ENCODE measurements at places on chromosomes 3 and 15. TPM values are rescaled to one million over a fixed set of nuclear protein-coding genes. Genes with fewer than 3 reads are reported as not detected.

Gene SERPINI2
- 0.74 TPM for total RNA-seq

DNA sequence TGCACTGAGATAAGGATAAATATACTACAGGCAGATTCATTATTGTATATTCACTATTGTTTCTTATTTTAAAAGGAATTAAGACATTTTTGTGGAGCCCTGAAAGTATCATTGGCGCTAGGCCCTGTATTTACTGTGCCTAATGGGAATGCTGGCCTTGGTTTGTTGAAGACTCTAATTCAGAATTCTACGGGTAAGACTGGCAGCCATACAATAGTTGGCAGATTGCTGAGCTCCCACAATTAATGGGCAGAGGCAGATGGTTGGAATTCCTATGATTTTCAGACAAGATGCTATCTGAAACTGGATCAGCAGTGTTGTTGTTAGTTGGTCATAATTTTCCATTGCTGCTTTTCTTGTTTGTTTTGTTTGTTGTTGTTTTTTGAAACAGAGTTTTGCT is 14.7 kb downstream of the PGBD4 start:
- DNase-seq, result no peak

DNA sequence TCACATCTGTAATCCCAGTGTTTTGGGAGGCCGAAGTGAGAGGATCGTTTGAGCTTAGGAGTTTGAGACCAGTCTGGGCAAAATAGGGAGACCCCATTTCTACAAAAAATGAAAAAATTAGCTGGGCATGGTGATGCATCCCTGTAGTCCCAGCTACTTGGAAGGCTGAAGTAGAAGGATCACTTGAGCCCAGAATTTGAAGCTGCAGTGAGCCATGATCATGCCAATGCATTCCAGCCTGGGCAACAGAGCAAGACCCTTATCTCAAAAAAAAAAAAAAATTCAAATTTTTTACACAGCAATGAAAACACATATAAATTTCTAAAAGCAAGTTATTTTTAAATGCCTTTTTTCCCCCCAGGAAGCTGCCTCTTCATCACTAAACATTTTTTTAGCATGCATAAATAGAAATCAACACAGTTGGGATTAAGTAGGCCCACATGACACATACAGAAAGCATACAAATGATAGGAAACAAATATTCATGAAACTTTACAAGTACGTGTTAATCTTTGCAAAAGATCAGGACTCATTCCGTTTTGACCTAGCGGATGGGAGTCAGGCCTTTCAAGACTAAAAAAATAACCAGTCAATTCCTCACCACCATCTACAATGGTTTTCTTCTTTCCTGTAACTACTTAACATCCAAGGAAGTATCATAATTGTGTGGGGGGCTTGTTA is 45.6 kb upstream of the IGDCC4 start:
- DNase-seq, result no peak

Gene LMAN1L
- total RNA-seq, result 1.4 TPM

Gene TGM4
- total RNA-seq, result not detected

DNA sequence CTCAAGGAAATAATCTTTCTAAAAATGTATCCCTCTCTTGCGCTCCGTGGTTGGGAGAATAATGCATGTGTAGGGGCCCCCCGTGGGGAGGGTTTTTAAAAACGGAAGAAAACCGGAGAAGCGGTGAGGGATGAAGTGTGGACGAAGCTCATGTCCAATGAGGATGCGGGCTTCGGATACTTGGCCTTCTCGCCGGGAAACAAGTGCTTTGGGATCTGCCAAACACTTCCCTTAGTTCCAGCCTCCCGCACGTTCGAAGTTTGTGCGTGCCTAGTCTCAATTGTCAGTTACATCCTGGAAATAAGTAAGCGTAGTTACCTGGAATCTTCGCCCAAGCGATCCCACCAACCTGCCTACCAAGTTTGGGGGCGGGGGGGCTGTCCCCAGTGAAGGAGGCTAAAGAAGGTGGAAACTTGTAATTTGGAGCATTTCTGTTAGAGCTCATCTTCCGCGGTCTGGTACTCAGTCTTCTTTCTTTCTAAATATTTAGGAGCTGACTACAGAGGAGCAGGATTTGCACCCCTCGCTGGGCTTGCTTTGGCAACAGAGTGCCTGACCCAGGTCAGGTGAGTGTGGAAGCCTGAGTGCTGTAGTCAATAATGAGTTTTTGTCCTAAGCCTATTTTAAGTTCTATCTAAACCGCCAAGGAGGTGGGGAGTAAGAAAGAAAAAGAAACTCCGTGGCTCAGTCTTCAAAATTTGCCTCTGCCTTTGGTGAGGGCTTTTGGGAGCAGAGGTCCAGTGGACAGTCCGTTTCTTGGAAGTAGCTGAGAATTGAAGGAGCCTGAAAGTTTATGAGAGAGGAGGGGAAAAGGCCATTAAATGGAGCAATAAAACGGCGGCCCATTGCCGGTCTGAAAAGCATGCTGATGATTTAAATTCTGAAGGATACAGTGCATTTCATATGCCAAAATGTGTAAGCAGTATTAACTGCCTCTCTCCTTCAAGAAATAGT is 1.1 kb downstream of the ITPR1 start:
- no peak for DNase-seq

GRCh38 chr3:17626395-17626794 is 116.0 kb downstream of the TBC1D5 start:
- DNase-seq, result no peak

Gene DUOXA2
- not detected for total RNA-seq

- DNase-seq, result no peak
Observed at GRCh38 chr3:98008855-98009254, 26.3 kb downstream of the GABRR3 start.

Gene ANKRD34C
- total RNA-seq, result not detected

Gene PARP15
- 70.0 TPM for total RNA-seq

Gene SHC4
- not detected for total RNA-seq

- DNase-seq, result no peak
Observed at GRCh38 chr3:149657321-149657925, 402 bp downstream of the WWTR1 start.

GRCh38 chr3:55771503-55771902 is 284.4 kb upstream of the WNT5A start:
- no peak for DNase-seq

GRCh38 chr3:81277853-81278252 is 483.6 kb downstream of the GBE1 start:
- no peak for DNase-seq

DNA sequence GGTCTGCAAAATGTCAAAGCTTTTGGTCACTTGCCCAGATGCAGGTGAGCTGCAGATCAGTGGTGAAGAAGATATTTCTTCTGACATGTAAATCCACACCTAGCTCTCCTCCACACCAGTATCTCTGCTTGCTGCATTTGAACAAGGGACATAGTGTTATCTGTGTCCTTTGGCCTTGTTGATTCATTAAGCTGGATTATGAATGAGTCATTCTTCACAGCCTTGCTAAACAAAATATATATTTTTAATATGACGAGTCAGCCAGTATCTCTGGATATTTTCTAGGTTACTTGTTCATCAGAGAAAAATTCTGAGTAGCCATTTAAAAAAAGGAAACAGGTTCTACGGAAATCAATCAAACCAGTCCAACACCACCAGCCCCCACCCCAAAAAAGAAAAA is 190.6 kb upstream of the ADAMTS9 start:
- no peak for DNase-seq

DNA sequence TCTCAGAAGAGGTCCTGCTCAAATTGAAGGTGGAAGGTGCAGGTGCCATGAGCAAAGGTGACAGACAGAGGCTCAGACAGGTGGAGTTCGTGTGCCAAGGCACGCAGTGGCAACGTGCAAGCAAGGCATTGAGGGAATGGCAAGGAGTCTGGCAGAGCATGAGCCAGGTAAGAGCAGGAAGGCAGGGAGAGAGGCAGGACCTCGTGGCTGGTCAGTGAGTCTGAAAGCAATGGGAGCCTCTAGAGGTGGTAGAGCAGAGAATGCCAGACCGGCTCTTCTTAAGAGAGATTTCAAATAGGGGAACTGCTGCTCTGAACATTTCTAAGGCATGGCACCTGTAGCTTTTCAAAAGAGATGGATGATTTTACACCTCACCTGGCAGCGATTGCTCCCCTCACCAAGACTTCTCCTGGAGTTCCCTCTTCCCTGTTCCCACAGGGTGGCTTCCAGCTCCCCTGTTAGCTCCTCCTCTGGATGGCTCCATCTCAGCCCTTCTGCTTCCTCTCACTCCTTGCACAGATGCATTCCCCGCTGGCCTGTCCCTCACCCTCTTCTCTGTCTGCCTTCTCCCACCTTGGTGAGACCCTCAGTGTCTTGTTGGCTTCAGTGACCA is 2.7 kb downstream of the MYO5C start:
- DNase-seq, result no peak

Gene THSD4
- not detected for total RNA-seq

Gene FILIP1L
- total RNA-seq, result not detected

Gene TEX55
- total RNA-seq, result not detected

DNA sequence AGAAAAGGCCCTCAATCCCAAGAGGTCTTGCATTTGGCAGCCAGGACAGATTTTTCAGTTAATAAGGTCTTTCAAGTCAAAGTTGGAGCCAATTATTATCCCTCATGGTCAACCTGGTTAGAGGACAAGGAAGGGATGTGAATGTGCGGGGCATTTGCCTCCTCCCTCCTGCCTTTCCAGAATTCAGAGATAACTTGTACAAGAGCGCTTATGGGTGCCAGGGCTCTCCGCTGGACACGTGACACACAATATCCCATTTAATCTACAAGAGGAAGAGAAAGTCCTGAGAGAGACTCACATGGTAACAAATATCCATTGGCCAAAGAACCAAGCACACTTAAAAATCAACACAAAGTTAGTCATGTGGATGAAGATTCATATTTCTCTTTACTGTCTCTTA is 78.5 kb upstream of the ST8SIA2 start:
- no peak for DNase-seq

GRCh38 chr3:62605413-62606068 is 232.2 kb upstream of the FEZF2 start:
- DNase-seq, result no peak

Gene ZKSCAN7
- 4.5 TPM for total RNA-seq

- no peak for DNase-seq
Observed at GRCh38 chr3:130850843-130851242, 43.0 kb upstream of the ATP2C1 start.

Gene GOLGA6A
- 0.53 TPM for total RNA-seq

Gene GNB4
- 1.3 TPM for total RNA-seq

DNA sequence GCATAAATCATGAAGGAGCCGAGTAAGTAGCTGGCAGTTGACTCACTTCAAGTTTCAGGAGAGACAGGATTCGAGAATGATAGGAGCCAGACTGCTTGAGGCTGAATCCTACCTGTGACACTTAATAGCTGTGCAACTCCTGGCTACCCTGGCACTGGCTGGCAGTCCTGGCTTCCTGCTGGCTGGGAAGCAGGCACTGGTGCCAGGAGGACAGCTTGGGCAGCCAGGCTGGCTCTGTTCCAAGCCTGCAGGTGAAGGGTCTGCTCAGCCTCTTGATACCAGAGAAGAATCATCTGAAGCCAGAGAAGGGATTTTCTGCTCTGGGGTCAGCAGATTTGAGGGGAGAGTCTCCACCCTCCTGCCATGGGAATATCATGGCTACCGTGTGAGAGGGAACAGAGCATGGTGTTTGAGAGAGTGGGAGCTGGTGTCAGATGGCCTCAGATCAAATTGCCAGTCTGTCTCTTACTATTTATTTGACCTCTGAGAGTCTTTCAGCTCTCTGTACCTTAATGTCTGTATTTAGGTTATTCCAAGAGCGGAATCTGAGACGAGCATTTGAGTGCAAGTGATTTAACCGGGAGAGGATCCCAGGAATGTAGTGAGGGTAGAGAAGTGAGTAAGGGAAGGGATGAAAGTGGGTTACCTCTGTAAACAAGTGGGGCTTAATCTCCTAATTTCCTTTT is 4.4 kb upstream of the XIRP1 start:
- no peak for DNase-seq

- no peak for DNase-seq
Observed at GRCh38 chr15:57878573-57878972, 172.1 kb downstream of the POLR2M start.

DNA sequence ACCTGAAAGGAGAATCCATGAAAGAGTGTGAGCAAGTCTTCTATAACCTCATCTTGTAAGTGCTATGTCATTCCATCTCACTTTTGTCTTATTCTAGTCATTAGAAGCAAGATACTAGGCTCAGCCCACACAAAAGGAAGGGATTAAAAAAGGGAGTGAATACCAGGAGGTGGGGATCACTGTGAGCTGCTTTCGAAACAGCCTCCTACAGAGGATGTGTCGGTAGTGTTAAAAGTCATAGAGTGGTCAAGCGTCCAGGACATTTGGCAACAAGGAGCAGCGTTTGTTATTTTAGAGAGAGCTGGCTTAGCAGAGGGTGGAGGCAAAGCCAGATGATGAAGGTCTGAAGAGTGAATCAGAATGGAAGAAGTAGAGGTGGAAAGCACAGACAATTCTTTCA is 11.7 kb upstream of the ZNF148 start:
- no peak for DNase-seq

DNA sequence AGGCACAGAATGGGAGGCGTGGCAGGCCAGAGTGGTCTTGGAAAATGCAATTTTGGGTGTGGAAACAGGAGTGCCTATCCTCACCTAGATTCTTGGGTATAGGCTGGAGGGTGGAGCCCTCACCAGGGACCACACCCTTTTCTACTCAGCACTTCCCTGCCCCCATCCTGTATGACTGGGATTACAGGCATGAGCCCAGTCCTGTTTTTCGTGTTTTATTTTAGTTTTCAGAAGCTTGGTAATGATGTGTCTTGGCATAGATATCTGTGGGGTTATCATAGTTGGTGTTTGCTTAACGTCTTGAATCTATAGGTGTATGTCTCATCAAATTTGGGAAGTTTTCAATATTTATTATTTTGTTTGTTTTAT is 248.7 kb upstream of the CBLB start:
- no peak for DNase-seq

- no peak for DNase-seq
Observed at GRCh38 chr3:112670824-112671223, 29.9 kb upstream of the CCDC80 start.

Gene CCDC54
- total RNA-seq, result not detected

DNA sequence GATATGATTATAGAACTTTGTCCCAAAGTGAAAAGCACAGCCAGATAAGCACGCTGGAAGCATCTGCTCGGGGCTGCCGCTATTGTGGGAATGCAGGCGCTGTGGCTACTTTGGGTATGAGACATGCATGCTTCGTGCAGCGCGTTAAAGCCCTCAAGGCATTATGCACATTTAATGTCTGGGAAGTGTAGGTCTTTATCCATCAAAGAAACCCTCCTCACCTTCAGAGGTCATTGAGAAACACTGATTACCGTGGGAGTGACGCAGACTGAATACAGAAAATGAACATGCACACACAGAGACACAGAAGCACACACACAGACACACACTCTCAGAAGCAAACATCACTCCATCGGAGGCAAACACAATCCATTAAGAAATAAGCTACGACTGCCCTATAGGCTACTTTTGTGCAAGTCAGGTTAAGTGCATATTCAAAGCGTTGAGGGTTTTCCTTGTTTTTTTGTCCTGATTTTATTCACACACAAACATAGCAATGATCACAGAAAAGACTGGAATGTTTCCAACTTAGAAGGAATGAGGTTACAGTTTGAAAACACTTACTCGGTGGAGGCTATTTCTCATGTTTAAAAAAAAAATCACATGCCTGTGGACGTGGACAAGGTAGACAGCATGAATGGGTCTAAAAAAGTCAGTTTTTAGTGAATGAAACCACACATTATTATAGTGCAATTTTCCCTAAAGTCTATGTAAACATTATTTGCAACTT is 68.5 kb downstream of the PLCH1 start:
- DNase-seq, result no peak

Gene ARPP19
- 122 TPM for total RNA-seq

Gene PRR20G
- not detected for total RNA-seq

All from naive thymus-derived CD4-positive, alpha-beta T cell (primary cell).